ENCODE measurements at places on chromosomes 13 and 19.
A peak's percentile ranks its signal among the peaks of the same experiment; 100 is the strongest.

DNA sequence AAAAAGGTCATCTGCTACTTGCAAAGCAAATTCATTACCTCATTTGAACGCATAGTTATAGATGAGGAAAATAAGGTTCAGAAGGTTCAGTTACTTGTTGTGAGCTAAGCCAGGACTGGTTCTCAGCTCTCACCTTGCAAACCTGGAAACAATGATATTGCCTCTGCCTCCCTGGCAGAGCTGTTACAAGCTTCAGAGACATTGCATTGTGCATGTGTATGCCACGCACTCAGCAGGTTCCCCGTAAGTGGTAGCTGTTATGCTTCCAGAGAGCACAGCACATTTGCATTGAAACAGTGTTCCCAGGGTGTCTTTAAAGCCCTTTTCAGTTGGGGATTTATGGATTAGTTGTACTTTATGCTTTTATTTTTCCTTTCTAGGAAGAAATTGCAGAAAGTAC, 80.6 kb downstream of the DGKH start:
- no peak for DNase-seq

GRCh38 chr19:11984986-11985385, 20.1 kb downstream of the ZNF763 start:
- DNase-seq = peak; percentile 16

GRCh38 chr13:75258159-75258782, 223.7 kb downstream of the TBC1D4 start:
- peak; percentile 24 for DNase-seq

GRCh38 chr13:100917011-100917410, 242.4 kb upstream of the TMTC4 start:
- DNase-seq = no peak

DNA sequence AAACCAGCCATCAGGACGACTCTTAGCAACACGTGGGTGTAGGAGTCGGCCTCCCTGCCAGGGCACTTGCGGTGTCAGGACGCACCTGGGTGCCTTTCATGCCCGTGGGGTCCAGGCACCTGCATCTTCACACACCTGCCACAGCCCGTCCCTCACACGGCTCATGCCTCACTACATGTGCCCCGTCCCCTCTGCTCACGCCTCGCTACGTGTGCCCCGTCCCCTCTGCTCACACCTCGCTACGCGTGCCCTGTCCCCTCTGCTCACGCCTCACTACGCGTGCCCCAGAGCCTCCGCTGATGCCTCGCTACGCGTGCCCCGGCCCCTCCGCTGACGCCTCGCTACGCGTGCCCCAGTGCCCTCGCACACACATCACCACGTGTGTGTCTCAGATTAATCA, 58.0 kb upstream of the F7 start:
- no peak for DNase-seq
